ENCODE measurements at places on chromosomes 3 and 15.

- DNase-seq: no peak
These were observed 112.0 kb upstream of the MCTP2 start for GRCh38 chr15:94119298-94119811.

- no peak for DNase-seq
These were observed 9.4 kb downstream of the PIK3CB start for GRCh38 chr3:138825336-138825735.

GRCh38 chr3:46693038-46693891, at the start of gene ALS2CL:
Gene ALS2CL, minus strand, starts transcription at chr3:46693679. Its CDS starts 4,239 bp downstream, at chr3:46689440.
- DNase-seq: no peak

DNA sequence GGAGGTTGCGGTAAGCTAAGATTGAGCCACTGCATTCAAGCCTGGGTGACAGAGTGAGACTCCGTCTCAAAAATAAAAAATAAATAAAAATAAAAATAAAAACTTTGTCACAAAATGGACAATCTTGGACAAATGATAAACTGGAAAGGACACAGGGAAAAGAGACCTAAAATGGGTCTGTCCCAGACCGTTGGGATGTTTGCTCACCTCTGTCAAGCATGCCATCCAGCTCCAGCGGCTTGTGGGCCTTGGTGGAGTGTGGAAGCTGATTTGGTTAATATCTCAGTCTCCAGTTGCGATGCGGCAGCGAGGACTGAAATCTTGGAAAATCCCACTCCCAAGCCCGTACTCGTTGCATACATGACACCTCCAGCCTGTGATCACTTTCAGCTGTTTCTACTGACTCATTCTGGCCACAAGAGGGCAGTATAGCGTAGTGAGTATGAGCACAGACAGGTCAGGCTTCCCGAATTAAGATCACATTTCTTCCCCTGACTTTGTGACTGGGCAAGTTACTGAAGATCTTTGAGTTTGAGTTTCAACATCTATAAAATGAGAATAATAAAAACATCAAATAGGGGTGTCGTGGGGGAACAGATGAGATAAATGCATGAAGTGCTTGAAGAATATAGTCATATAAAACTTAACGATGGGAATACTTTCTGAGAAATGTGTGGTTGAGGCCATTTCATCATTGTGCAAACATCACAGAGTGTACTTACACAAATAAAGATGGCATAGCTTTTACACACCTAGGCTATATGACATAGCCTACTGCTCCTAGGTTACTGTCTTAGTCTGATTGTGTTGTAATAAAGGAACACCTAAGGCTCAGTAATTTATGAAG, 19.6 kb upstream of the MOBP start:
- DNase-seq: peak; percentile 17

DNA sequence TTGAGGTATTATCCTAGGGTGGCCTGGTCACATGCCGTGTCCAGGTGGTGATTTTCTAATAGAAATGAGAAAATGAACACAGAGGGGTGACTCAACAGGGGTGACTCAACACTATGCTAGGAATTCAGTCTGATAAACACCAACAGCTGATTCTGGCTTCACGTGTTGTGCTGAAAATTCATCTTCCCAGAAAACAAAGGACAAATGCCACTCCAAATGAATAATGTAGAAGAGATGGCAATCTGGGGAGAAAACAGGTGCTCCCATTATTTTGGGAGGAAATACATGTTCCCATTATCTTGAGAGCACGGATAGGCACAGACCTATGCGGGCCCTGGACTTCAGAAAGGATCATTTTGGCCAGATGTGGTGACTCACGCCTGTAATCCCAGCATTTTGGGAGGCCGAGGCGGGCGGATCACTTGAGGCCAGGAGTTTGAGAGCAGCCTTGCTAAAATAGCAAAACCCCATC, 101.2 kb upstream of the MEX3B start:
- DNase-seq: no peak

- DNase-seq: no peak
These were observed 152.0 kb downstream of the ZBBX start for GRCh38 chr3:167228135-167228534.

GRCh38 chr15:47332481-47332880, 384.8 kb upstream of the SEMA6D start:
- DNase-seq: no peak

DNA sequence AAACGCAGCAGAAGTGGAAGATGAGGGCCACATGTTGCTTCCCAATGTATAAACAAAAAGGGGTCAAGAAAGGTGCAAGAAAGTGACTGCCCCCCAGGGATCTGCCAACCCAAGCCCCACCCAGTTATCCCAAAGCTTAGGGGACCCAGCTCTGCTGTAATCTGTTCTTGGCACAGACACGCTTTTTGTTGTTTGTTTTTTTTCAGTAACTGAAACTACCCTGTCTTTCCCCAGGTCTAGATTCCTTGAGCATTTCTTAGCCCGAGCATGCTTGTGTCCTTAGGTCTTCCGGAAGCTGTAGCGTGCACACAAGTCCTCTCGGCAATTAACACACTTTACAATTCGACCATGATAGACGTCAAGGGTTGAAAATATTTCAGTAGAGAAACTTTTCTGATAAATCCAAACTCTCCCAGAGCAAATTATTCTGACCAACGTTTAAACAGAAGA, 8.5 kb upstream of the PPARG start:
- DNase-seq: no peak

DNA sequence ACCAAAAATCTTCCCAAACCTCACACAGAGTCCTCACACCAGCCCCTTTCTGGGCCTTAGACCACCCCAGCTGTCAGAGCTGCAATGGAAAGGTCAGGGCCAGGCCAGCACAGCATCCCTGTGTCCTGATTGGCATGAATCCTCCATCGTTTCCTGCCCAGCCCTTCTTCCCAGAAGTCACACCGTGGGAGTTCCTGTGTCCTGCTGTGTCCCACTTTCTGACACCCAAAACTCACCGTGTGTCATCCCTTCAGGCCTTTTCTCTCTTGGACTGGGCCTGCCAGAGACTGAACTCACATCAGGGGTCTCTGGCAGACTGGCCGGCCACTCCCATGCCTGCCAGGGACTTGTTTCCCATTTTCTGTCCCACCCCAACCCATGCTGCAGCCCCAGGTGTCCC, 32.5 kb upstream of the CHRNB4 start:
- DNase-seq: no peak
